T1000 (cell line): ENCODE measurements at places on chromosomes 5 and 9.

GRCh38 chr5:141651728-141652105, 499 bp upstream of the FCHSD1 start:
- no peak for DNase-seq

GRCh38 chr5:24347158-24347557, 297.6 kb downstream of the CDH10 start:
- no peak for DNase-seq

DNA sequence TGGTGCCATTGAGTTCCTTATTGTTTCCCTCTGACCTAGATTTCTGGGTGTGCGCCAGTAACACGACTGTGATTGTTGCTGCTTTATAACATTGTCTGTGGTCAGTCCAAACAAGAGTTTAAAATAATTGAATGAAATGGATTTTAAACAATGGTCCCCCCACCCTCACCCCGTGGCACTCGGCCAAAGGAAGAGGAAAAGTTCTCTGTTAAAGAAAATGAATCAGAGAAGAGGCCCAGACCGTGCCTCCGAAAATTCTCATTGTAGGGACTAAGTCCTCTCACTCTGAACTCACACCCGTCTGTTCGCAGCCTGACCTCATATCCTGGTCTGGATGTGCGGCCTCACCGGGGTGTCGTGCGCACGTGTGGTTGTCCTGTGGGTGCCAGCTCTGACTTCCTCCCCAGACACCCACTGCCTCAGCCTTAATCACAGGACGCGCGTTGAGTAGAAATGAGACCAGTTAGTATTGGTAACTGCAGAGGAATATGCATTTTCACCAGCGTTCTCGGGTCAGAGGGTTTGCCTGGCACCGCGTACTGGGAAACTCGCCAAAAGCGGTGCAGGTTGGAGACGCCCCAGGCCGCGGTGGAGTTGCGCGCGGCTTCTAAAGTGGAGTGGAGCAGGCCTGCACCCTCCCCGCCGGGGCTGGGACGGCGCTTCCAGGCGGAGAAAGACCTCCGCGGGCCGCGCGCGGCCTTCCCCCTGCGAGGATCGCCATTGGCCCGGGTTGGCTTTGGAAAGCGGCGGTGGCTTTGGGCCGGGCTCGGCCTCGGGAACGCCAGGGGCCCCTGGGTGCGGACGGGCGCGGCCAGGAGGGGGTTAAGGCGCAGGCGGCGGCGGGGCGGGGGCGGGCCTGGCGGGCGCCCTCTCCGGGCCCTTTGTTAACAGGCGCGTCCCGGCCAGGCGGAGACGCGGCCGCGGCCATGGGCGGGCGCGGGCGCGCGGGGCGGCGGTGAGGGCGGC, at the start of gene ABL1:
Gene ABL1 (plus strand): TSS at position 884 of the 966 bp plus-strand sequence. CDS start 193 bp downstream, outside the sequence.
- DNase-seq, result peak; percentile 79

DNA sequence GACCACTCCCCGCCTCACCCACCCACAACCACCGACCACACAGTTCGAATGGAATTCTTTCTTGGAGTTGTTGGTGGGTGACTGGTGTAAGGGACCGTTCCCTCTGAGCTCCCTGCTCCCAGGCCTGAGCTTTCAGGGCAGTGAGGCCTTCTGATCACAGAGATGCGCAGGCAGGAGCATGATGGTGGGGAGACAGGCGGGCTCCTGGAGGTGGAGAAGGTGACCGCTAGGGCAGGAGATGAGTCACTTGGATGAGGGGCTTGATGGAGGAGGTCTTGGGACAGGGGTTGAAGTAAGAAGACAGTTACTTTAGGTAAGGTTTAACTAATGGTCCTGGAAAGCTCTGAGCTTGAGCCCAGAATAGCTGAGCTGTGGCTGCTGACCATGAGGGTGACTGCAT, 88.5 kb downstream of the HSPA4 start:
- DNase-seq, result no peak

DNA sequence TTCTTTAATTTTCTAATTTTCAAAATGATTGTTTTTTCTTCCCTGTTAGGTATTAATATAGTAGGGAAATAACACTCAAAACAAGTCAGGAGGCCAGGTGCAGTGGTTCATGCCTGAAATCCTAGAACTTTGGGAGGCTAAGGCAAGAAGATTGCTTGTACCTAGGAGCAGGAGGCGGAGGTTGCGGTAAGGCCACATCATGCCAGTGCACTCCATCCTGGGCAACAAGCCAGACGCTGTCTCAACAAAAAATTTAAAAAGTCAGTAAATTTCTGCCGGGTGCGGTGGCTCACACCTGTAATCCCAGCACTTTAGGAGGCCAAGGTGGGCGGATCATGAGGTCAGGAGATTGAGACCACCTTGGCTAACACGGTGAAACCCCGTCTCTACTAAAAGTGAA, 10.2 kb upstream of the CDK7 start:
- DNase-seq, result no peak

DNA sequence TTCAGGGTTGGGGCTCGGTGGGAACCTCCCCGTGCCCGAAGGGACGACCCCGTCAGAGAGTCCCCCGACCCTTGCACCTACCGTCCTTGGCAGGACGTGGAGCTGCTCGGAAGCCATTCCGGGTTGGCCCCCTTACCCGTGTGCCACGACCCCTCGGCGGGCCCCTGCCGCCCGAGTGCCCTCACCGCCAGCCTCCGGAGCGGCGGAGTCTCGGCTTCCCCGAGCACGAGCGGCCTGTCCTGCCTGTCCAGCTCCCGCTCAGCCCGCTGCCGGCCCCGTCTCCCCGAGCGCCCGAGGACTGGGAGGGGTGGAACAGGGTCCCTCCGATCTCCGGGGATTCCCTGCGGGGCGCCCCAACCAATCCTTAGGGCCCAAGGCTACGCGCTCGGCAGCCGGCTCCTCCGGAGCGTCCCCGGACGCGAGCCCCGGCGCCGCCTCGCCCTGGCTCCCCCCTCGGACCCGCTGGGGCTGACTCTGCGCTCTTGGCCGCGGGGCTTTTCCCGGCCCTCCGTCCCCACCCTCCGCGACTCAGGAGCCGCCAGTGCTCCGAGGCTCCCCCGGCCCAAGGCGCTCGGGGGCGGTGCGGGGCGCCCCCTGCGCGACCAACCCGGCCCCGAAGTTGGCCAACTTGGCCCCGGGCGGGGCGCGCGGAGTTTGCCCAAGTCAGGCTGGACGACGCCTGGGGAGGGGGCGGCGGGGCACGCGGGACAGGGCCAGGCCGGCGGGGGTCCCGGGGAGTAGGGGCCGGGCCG, 654 bp downstream of the ADAMTS2 start:
- DNase-seq, result no peak

GRCh38 chr9:133429641-133430161, 7.5 kb downstream of the ADAMTS13 start:
- no peak for DNase-seq

DNA sequence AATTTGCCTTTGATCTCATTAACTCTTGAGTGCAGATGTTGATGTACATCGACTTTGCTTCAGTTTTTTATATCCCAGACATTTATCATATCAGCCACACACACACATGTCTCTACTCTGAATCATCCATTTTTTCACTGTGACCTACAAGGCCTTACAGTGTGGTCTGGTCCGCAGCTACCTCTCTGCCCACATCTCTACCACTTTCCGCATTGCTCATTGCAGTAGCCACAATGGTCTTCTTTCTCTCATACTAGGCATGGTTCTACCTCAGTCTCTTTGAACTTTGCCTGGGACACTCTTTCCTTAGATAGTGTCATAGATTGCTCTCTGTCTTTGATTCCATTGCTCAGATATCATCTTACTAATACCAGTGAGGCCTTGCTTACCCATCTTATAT, 87.9 kb upstream of the FSD1L start:
- no peak for DNase-seq

- peak; percentile 16 for DNase-seq
Measured at GRCh38 chr9:127898433-127899127, 823 bp downstream of the ST6GALNAC6 start.

GRCh38 chr9:108751369-108751768, 104.4 kb downstream of the ACTL7B start:
- DNase-seq, result no peak
